Caki2 (cell line): ENCODE measurements at places on chromosomes 7 and 10. TPM values are rescaled to one million over a fixed set of nuclear protein-coding genes. Genes with fewer than 3 reads are reported as not detected.

TMEM184A gene
- 13.4 and 16.6 TPM in 2 replicates for total RNA-seq

DNA sequence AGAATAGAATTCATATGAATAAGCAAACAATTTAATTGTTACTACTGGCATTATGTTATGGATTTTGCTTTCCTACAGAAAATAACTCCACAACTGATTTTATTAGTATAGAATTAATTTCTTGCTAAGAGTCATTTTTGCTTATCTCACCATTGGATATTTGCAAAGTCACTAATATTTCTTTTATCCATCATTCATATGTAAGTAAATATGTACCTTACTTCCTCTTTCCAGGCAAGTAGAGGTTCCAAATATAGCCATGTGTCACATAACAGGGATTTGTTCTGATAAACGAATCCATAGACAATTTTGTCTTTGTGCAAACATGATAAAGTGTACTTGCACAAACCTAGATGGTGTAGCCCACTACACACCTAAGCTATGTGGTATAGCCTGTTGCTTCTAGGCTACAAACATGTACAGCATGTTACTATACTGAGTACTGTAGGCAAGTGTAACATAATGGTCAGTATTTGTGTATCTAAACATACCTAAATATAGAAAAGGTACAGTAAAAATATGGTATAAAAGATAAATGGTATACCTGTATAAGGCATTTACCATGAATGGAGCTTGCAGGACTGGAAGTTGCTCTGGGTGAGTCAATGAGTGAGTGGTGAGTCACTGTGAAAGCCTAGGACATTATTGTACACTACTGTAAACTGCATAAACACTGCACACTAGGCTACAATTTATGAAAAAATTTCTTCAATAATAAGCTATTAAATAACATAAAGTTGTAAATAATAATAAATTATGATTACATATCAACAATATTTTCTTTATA is 18.3 kb downstream of the KLLN start:
- DNase-seq, result peak; percentile 49

GRCh38 chr10:12703813-12704212 is 297.7 kb downstream of the CCDC3 start:
- DNase-seq, result peak; percentile 68

- no peak for DNase-seq
Measured at GRCh38 chr10:90197766-90198165, 496.4 kb downstream of the KIF20B start.

- DNase-seq, result no peak
Measured at GRCh38 chr10:70617798-70618568, 15.4 kb upstream of the PRF1 start.

- DNase-seq, result no peak
Measured at GRCh38 chr10:77575271-77576006, 62.2 kb downstream of the KCNMA1 start.

DNA sequence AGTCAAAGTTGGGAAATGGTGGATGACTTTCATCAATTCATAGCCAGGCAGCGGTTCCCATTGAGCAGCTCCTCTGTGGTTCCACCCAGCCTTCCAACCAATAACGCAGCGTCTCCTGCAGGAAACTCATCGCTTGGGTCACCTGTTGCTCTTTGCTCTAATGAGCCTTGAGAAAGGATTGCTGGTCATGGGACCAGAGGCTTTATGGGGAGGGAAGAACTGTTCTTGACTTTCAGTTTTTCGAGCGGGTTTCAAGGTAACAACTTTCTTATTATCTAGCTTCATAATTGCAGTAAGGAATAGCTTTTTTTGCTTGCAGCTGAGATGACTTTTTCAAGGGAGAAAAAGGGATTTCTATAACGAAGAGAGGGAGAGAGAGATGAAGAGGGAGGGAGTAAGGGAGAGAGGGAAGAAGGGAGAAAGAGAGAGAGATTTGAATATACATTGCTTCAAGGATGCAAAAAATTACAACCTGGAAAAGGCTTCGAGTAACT is 405 bp upstream of the ENTPD1 start:
- no peak for DNase-seq

- no peak for DNase-seq
Measured at GRCh38 chr10:64506963-64507362, 985.8 kb downstream of the REEP3 start.

GRCh38 chr7:43768201-43768886 is 9.9 kb downstream of the BLVRA start:
- DNase-seq, result no peak

DNA sequence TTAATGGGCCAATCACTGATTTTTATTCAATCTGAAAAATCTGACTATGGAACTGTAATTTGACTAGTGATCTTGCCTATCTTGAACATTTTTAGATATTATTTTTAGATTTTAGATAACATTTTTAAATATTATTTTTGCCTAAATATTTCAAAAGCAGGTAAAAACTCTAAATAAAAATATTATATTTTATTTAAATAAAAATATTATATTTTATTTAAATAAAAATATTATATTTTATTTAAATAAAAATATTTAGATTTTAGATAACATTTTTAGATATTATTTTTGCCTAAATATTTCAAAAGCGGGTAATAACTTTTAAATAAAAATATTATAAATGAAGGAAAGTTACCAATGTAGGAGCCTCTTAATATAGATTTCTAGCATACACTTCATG is 187.8 kb downstream of the PHF14 start:
- DNase-seq, result no peak

NANOS1 gene
- 22.5 and 27.9 TPM in 2 replicates for total RNA-seq

GRCh38 chr10:131290781-131291180 is 20.7 kb downstream of the TCERG1L start:
- no peak for DNase-seq

- DNase-seq, result no peak
Measured at GRCh38 chr7:102101926-102102325, 184.7 kb upstream of the SH2B2 start.

CYP3A5 gene
- total RNA-seq, result 0.49 and 6.0 TPM in 2 replicates

- no peak for DNase-seq
Measured at GRCh38 chr10:69416695-69417094, at the start of gene TACR2. TSS of gene TACR2 (minus strand) at chr10:69416918. CDS start at chr10:69416323, 595 bp downstream.

CALY gene
- not detected in 2 replicates for total RNA-seq

DNA sequence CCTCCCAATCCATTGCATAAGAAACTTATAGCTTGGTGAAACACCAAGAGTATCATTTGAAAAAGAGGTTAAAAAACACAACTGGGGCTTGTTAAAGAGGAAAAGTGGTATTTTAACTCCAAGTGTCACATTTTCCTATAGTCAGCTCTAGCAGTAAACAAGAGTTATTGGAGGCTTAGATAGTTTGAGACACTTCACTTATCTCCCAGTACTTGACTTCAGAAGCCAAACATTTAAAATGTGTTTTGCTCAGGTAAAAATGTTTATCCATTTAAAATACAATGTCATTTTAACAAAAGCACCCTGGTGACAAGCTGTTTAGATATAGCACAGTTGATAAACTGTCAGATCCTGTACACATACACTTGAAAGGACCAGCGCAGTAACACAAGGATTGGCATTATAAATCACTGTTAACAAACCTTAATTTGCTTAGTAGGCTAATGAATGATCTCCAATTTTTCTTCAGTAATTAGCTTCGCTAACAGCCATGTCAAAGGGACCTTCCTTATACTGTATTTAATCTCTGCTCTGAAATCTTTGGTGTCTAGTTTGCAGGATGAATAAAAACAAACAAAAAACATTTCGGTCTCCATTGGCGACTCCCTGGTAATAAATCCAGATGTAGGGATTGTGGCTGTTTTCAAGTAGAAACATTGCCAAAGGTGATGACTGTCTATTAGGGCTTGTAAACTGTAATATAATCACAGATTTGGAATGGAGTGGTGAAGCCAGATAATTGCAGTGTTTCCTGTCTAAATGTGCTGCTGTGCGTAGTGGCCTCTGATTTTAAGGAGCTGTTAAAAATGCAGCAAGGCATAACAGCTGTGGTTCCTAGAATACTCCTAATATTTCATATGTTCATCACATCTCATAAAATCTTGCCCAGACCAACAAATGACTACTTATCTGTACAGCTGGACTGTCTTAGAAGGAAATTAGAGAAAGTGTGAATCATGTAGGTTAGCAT is 545.1 kb downstream of the AUTS2 start:
- no peak for DNase-seq

C10orf67 gene
- 0.07 and 0.14 TPM in 2 replicates for total RNA-seq

DNA sequence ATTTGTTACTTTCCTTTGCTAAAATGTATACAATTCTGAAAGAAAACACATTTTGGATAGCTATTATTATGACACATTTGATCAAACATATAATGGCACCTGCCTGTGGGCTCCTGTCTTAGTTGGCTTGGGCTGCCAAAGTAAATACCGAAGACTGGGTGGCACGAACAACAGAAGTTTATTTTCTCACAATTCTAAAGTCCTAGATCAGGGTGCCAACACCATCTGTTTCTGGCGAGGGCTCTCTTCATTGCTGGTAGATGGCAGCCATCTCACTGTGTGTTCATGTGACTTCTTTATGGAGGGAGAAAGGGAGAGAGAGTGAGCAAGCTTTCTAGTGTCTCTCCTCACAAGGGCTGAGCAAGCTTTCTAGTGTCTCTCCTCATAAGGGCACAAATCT is 195.8 kb upstream of the FAM3C start:
- no peak for DNase-seq

GRCh38 chr10:30902621-30903396 is 128.9 kb downstream of the ZNF438 start:
- DNase-seq, result no peak

DNA sequence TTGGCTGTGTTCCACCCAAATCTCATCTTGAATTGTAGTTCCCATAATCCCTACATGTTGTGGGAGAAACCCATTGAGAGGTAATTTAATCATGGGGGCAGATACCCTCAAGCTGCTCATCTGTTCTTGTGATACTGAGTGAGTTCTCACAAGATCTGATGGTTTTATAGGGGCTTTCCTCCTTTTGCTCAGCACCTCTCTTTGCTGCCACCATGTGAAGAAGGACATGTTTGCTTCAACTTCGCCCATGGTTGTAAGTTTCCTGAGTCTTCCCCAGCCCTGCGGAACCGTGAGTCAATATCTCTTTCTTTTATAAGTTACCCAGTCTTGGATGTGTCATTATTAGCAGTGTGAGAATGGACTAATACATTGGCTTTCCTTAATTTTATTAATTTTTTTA is 527.8 kb downstream of the MDFIC start:
- DNase-seq, result no peak

LRRTM3 gene
- not detected in 2 replicates for total RNA-seq

DNA sequence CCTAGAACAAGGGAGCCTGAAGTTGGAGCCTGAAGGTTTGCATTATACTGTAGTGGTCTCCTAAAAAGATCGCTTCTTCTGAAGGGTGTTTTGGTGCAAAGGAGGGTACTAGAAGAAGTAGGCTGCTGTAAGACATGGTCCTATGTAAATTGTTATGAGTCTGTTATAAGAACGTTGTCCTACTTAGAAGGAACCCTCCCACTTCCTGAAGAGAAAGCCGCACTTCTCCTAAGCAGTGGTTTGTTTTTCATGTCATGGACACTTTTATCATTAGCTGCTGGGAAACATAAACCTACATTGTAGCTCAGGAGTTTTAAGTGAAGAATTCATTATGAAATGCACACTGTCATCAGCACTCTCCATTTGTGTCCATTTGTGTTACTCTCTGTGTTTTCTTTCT is 129.1 kb upstream of the ITGB1 start:
- no peak for DNase-seq

GRCh38 chr7:126843336-126843735 is 409.4 kb downstream of the GRM8 start:
- no peak for DNase-seq

DNA sequence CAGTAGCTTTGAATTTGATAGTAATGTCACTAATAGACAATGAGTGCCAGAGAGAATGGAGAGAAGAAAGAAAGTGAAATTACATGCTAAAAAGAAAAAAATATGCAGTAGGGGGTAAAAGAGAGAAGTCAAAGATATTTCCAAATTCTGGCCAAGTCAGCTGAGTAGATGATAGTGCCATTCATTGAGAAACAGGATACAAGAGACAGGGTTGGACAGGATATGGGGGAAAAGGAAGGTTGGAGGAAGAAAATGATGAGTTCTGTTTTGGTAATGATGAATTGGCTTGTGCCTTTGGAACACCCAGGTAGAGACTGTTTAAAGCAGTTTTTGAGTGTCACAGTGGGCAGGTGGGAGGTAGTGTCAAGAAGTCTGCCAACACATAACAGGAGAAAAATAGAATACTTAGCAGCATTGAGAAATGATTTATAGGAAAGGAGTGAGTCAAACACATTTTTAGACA is 78.3 kb downstream of the LRRC17 start:
- DNase-seq, result peak; percentile 6

- peak; percentile 11 for DNase-seq
Measured at GRCh38 chr10:129467359-129468064, 471 bp downstream of the MGMT start.

HSPA12A gene
- 18.1 and 23.4 TPM in 2 replicates for total RNA-seq

R3HCC1L gene
- 5.1 and 7.5 TPM in 2 replicates for total RNA-seq

MPP7 gene
- total RNA-seq, result 1.8 TPM in 1 of 2 replicates, not detected in the other

DNA sequence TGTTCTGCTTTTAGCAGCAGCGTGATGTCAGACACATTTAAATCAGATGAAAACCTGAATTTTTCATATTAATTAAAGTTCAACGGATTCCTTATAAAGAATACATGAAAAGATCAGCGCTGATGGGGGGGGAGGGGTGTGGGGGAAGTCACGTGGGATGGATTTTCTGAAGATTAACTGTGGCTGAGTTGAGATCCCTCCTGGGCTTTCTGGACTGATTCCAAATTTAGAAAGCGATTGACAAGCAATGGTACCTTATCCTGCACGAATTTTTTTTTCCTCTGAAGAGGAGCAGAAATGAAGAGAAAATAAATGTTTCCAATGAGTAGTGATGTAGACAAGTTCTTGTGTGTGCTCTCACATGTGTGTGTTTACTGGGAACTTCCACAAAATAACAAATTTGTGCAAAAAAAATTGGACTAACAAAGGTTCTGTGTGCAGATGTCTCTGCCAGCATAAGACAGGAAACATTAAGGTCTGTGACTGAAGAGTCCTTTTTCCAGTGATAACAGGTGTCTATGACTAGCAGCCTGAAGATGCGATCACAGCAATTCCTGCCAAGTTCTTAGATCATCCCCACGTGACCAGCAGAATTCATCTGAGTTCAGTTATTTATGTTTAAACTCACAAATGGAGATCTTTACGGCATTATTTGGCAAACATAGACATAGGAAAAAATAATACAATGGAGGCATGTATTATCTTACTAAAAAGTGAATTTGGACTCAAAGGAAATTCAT is 585.2 kb upstream of the CELF2 start:
- no peak for DNase-seq

DNA sequence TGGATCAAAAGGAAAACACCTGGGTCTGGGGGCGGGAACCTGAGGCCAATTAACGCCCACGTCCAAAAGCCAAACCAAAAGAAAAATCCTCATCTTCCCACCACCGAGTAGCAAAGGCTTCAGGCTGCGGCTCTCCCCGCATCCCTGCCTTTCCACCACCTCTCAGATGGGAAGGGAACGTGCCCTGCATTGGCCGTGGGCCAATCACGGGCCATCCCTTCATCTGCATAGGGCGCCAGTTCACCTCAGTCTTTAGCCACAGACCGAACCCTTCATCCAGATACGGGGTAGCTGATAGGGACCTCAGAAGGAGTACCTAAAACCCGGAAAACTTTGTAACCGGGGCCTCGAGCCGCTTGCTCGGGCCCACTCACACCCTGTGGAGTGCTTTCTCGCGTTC is 626 bp downstream of the PRPF18 start:
- no peak for DNase-seq

GRCh38 chr10:62443866-62444265 is 69.7 kb downstream of the ZNF365 start:
- no peak for DNase-seq

RGR gene
- total RNA-seq, result not detected in 2 replicates
